ENCODE measurements at places on chromosomes 1 and 21. TPM values are rescaled to one million over a fixed set of nuclear protein-coding genes. Genes with fewer than 3 reads are reported as not detected.

HNRNPR gene
- total RNA-seq = 66.6 TPM

- no peak for DNase-seq
These were observed 165.3 kb downstream of the SLC35F3 start for GRCh38 chr1:234069760-234070159.

RNF186 gene
- total RNA-seq = not detected

- DNase-seq = no peak
These were observed 2233.1 kb downstream of the MRPL39 start for GRCh38 chr21:23374155-23374554.

DNA sequence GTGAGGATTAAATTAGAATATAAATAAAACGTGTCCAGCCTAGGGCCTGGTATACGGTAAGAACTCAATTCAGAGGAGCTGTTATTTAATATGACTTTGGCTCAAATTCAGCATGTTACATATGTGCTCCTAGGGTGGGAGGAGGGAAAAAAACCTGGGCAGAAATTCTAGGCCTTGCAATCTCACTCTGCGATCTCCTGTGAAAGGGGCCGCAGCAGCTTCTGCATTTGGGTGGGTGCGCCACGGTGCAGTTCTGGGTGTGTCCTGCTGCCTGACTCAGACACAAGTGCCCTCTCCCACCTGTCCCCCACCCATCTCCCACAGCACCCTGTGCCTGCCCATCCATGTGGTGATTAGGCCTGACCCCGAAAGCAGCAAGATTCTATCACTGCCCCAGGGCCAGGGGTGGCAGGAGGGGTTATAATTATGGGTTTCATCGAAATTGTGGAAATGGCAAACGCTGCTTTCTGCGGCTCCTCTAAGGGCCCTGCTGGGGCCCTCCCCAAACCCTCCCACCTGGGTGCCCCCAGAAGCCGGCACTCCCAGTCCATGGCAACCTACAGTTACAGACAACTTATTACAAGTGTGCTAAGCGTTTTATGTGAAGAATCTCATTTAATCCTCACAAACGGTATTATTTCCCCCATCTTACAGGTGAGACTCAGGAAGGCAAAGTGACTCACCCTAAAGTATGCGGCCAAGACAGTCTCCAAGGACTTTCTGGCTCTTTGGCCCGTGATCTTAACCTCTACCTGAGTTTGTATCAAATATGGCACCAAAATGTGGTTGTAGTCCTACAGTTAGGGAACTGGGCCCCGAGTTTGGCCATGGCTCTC lies 25.5 kb upstream of the GRHL3 start:
- no peak for DNase-seq

LIN9 gene
- 2.3 TPM for total RNA-seq

GRCh38 chr1:2346691-2347408 lies 44.5 kb downstream of the MORN1 start:
- no peak for DNase-seq

EFNA3 gene
- 6.6 TPM for total RNA-seq

NR0B2 gene
- total RNA-seq = 26.8 TPM

DNA sequence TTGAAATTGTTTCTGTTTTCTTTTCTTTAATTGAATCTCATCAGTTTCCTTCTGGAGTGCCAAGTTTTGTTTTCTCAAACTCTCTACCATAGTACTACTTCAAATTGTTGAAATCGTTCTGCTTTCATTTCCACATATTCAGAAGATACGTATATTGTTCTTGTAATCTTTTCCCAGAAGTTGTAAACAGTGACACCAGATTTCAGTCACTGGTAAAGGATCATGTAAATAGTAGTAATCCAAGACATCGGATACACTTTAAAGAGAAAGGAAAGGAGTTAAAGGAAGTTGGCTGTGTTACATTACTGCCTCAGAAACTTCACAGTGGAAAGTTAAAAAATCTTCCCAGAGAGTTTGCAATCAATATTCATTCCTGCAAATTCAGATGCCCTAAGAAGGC lies 67.5 kb downstream of the RGL1 start:
- no peak for DNase-seq

DNA sequence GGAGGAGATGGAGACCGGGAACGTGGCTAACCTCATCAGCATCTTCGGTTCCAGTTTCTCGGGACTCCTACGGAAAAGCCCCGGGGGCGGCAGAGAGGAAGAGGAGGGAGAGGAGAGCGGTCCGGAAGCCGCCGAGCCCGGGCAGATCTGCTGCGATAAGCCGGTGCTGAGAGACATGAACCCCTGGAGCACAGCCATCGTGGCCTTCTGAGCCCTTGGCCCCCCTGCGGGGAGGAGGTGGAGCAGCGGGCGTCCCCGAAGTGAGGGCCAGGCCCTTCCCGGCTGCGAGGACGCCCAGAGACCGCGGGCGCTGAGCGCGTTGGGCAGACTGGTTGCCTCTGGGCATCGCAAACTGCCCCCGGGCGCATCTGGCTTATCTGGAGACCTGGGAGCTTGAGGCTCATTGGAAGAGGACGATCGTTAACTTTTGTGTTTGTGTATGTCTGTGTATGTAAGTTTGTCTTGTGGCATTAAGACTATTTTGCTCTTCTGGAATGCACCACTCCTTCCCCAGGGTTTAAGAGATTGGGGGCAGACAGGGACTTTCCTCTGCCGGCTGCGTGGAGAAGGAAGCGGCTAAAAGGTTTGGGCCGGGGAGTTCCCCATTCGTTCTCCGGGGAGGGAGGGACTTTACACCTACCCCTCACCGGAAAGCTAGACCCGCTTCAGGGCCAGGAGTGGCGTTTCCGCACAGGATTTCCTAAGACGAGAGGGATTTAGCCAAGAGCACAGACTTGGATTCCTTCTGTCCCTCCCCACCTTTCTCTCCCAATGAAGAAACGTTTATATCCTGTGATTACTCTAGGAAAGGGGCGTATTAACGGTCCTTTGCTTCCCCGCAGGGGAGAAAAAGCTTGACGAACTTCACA lies 1.4 kb downstream of the IER5 start:
- peak; percentile 89 for DNase-seq

ST6GALNAC3 gene
- total RNA-seq = 3.3 TPM

- DNase-seq = no peak
These were observed 30.1 kb upstream of the LAMC2 start for GRCh38 chr1:183155939-183156338.

CORT gene
- total RNA-seq = not detected

DNA sequence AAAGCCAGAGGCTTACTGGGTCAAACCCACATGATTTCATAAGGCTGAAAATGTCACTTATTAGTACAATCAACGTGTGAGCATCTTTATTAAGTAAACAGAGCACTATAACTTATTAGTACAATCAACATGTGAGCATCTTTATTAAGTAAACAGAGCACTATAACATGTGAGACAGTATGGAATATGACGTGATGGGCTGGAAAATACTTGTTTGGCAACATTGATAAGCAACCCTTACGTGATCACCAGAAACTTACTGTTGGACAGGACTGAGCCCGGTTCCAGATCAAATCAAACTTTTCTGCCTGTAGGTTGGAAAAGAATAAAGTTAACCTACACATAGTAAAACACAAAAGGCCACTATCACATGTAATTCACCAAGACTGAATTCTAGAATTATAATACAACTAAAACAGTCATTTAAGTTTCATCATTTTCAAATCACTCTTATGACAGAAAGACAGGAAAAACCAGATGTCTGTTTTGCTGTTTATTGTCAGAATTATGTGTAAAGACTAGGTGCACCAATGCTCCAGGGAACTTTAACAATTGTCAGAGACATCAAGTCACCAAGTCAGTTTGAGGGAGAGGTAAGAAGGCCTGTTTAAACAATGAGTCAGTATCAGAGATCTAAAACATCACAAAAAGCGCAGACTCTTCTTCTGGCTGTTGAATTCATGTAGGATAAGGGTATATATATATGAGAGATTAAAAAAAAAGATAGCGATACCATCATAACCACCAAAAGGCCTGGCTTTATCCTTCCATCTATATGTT lies 15.7 kb downstream of the ATPAF1 start:
- no peak for DNase-seq

GRCh38 chr1:154219541-154219940 lies 1.2 kb upstream of the UBAP2L start:
- DNase-seq = peak; percentile 35

DNA sequence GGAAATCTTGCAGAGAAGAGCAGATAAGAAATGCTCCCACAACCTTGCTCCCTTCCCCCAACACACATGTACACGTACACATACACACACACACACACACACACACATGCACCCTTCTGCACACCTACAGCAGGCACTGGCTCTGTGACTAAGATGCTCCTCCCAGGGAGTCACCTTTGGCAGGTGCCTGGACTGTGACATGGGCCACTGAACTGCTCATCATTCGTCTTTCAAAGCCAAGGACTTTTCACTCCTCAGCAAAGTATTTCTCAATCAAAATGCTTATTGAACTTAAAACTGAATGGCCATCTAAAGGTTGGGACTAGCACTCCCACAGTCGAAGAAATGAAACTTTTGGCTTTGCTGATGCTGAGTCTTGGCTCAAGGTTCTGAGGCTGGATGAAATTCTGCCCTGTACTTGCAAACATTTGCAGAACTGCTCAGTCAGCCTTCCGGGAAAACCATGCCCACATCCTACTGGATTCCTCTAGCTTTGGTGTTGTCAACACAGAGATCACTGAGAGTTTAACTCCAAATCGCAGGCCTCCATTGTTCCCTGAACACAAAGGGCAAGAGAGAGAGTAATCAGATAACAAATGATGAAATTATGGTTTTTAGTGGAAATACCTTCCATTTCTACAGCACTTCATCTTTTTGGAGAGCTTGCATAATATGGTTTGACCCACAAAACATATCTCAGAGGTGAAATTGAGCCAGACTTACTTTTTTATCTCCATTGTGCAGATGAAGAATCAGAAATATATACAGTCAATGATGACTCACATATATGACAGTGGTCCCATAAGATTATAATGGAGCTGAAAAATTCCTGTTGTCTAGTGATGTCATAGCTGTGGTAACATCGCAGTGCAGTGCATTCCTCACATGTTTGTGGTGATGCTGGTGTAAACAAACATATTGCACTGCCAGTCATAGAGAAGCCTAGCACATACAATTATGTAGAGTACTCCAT lies 72.4 kb upstream of the BCAR3 start:
- no peak for DNase-seq

DNA sequence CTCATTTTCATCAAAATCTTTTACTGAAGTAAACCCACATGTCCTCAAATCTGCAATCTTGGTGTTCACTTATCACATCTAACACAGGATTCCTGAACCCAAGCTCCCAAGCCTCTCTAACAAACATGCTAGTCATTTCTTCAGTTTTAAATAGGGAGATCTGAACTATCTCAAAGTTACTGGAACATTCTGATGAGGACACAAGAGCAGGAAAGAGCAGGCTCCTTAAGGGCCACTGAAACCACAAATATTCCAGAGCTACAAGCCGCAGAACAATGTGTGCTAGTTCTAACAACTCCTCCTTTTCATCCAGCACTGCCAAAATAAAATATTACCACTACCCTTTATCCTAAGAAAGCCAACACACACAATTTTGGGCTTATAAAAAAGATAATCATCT lies 38.9 kb downstream of the WARS2 start:
- DNase-seq = no peak

- DNase-seq = no peak
These were observed 64.3 kb upstream of the DUSP10 start for GRCh38 chr1:221806236-221806635.

- DNase-seq = no peak
These were observed 698 bp upstream of the UCK2 start for GRCh38 chr1:165826565-165827267.

DPYD gene
- total RNA-seq = 27.9 TPM

DNA sequence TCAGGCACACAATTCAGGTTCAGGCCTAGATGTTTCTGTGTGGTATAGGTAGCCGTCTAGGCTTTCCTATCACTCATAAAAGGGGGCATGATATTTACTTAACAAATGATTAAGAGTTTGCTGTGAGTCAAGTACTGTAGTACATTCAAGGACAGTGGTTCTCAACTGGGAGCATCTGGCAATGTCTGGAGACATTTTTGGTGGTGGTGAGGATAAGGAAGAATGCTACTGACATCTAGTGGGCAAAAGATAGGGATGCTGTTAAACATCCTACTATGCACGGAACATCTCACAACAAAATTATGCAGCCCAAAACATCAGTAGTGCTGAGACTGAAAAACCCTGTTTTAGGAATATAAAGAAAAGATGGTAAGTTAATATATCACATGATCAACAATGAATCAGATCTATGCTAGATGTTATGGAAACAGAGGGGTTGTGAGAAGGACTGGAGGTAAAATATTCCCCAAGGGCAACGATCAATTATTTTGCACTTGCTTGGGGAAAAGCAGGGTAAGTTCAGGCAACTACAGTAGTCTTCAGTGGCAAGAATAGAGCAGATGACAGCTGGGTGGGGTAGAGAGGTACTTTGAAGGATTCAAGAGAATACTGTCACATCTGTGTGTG lies 4.9 kb downstream of the DNTTIP2 start:
- peak; percentile 34 for DNase-seq

Data from adrenal gland (tissue), 19 donors.